ENCODE measurements at places on chromosomes 16 and 17.

DNA sequence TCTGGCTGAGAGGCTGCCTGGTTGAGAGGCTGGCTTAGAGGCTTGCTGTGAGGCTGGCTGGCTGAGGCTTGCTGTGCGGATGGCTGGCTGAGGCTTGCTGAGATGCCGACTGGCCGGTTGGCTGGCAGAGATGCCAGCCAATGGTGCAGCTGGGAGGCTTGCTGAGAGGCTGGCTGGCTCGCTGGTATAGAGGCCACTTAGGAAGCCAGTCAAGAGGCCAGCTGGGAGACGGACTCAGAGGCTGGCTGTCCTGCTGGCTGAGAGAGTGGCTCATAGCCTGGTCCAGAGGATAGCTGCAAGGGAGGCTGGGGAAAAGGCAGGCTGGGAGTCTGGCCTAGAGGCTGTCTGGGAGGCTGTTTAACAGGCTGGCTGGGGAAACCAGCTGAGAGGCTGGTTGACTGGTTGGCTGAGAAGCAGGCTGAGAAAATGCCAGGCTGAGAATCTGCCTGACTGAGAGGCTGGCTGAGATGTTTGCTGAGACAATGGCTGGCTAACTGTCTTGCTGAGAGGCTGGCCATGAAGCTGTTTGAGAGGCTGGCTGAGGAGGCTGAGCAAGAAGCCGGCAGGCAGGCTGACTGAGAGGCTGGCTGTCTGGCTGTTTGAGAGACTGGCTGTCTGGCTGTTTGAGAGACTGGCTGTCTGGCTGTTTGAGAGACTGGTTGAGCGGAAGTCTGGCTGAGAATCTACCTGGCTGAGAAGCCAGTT lies 37.5 kb upstream of the ACSM2B start:
- no peak for DNase-seq

DNA sequence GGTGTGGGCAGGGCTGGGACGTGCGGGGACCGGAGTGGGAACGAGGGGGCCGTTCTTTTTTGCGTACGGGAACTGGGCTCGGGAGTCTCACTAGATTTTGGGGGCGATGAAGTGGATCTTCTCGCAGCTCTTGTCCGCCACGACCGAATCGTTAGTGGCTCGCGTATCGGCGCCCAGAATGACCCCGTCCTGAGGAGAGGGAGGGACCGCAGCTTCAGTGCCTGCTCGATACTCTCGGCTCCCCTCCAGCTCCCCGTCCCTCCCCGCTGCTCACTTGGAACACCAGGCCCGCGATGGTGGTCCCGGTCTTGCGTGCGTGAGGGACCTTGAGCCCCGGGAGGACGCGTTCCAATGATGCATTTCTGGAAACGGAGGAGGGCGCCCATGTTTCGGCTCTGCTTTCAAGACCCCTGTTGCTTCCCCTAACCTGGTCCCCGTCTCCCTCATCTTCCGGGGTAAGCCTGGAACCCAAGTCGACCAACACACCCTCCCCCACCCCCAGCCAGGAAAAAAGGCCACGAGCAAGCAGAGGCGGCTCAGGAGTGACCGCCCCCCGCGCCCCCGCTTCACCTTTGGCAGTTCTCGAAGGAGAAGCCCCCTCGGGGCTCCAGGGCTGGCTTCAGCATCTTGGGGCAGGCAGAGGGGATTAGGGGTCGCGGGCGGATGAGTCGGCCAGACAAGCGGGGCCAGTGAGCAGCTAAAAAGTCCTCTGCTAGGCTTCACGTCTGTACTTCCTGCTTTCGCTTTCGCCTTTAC lies at the start of gene PSMB10:
TSS of gene PSMB10 (minus strand) at position 727 of the 756 bp plus-strand sequence. CDS start at position 626, 101 bp downstream.
- DNase-seq: no peak

DNA sequence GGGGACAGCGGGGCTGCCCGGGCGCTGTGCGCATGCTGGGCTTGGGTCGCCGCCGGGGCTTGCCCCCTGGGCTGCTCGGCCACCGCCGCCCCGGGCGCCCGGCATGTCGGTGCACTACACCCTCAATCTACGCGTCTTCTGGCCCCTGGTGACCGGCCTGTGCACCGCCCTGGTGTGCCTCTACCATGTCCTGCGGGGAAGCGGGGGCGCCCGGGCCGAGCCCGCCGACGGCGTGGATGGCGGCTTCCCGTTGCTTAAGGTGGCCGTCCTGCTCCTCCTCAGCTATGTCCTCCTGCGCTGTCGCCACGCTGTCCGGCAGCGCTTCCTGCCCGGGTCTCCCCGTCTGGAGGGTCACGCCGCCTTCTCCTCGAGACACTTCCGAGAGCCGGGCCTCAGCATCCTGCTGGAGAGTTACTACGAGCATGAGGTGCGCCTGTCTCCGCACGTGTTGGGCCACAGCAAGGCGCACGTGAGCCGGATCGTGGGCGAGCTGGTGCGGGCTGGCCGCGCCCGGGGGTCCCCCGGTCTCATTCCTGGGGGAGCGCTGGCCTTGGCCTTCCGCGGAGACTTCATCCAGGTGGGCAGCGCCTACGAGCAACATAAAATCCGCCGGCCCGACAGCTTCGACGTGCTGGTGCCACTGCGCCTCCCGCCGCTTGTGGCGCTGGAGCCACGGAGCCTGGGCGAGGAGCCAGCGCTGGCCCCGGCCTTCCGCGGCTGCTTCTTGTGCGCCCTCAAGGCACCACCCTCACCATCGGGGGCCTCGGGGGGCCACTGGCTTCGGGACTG lies 789 bp downstream of the ITPRIPL2 start:
- DNase-seq: no peak

DNA sequence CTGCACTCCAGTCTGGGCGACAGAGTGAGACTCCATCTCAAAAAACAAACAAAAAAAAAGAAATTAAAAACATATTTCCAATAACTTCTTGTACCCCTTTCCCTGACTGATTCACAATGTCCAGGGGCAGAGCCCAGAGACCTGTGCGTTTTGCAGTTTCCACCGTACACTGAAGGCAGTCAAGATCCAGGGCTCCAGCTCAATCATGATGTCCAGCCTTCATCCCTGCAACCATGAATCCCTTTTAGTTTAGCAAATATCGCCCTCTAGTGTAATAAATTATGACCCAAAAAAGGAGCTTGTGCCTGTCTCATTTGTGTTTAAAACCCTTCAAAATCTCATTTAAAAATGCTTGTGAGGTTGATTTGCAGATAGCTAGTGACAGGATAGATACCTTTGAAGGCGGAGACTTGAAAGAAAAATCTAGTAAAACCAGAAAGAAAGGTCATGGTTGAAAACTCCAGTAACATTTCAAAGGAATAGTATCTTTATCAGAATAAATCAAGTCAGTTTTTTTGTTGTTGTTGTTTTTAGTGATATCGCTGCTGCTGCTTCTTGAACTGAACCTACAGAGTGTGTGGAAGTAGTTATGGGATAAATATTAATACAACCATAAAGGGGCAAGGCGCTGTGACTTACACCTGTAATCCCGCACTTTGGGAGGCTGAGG lies 3.7 kb upstream of the ERN1 start:
- DNase-seq: peak; percentile 67

GRCh38 chr17:68210570-68211315 lies 37.1 kb upstream of the AMZ2 start:
- no peak for DNase-seq

DNA sequence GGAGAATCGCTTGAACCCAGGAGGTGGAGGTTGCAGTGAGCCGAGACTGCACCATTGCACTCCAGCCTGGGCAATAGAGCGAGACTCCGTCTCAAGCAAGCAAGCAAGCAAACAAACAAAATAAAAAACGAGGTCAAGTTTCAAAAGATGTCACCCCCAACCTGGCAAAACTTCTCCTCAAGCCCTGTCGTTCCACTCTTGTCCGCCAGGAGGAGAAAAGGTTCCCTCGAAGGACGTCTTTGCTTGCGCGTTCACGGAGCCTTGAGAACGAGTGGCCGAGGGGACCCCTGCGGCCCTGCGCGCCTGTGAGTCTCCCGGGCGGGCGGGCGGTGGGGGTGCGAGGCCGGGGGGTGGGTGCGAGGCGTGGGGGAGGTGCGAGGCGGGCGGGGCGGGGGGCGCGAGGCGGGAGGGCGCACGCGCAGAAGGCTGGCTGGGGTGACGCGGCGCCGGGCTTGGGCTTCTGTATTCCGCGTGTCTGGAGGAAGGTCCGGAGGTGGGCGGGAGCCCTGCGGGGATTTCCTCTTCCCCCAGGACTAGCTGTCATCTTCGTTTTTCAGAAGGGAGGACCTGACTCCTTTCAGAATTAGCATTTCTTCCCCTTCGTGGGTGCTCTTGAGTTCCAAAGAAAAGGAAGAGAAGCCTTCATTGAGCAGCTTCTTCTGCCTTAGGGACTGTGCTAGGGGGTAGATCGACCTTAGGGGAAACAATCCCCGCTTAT lies 3.7 kb downstream of the SLC52A1 start:
- peak; percentile 61 for DNase-seq

- no peak for DNase-seq
Measured at GRCh38 chr17:58105093-58105492, 21.9 kb downstream of the DYNLL2 start.

Measured in NCI-H1105 treated with DMSO at 0.1 percent for 48 hours (cell line).